ENCODE measurements at places on chromosomes 12 and 14.

GRCh38 chr12:43396671-43397070 is 155.3 kb downstream of the ADAMTS20 start:
- DNase-seq = no peak

DNA sequence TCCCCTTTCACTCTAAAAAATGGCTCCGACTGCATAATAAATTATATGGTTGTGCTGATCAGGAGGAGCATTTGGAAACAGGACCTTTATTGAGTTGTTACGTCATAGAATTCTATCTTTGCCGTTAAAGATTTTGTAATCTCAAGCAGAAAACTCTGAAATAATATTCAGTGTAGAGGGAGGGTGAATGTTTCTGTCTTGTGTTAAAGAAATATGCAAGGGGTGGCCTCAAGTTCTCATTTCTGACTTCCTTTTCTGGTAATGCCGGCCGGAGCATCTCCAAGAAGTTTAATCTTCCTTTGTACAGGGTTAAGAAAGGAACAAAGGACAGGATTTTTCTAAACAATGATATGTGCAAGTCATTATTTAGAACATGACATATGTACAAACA is 165.1 kb downstream of the SLC38A4 start:
- no peak for DNase-seq

DNA sequence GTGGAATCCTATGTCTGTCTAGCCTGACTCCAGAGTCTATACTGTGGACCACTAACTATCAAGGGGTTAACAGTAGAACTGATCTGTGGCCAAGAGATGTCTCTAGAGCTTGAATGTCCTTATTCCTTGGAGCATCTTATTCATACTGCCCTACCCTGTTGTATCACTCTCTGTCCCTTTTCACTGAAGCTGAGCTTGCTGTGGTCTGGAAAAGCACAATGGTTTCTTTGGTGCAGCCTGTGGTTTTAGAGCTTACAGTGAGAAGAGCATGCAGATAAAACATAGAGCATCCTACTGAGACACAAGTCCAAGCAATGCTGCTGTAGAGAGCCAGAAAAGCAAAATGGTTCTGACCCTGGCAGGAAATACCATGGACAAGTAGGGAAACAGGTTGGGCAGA is 367.0 kb upstream of the ATP2B1 start:
- DNase-seq = no peak

DNA sequence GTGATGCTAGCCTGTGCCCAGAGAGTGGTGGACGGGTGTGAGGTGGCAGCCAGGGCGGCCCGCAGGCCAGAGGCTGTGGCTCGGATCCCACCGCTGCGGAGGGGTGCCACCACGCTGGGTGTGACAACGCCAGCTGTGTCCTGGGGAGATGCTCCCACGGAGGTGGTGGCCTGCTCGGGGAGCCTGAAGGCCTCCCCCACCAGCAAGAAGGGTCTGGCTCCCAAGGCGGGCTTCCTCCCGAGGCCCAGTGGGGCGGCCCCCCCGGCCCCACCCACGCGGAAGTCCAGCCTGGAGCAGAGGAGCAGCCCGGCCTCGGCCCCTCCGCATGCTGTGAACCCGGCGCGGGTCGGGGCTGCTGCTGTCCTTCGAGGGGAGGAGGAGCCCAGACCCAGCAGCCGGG is 38.2 kb downstream of the KIF26A start:
- no peak for DNase-seq

- no peak for DNase-seq
Observed at GRCh38 chr12:32826807-32827412, 69.7 kb downstream of the PKP2 start.

GRCh38 chr14:33642080-33642479 is 308.8 kb downstream of the EGLN3 start:
- DNase-seq = no peak

- no peak for DNase-seq
Observed at GRCh38 chr12:93461503-93461902, 5.8 kb upstream of the MRPL42 start.

- DNase-seq = no peak
Observed at GRCh38 chr14:94747739-94748138, 22.2 kb downstream of the GSC start.

DNA sequence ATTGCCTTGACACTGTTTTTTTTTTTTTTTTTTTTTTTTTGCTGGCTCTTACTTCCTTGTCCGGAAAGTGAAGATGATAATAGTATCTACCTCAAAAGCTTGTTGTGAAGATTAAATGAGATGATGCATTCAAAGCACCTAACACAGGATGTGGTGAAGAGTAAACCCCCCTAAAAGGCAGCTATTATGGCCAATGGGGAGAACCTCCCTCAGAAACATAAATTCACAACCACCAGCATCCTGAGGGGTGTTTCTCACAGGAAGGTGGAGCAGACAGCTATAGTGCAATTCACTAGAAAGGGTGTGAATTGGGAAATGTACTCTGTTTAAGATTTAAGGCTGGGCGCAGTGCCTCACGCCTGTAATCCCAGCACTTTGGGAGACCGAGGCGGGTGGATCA is 85.4 kb upstream of the CRY1 start:
- no peak for DNase-seq

- DNase-seq = no peak
Observed at GRCh38 chr12:76240281-76240680, 107.9 kb downstream of the BBS10 start.

All from NCI-H187 treated with DMSO at 0.1 percent for 48 hours (cell line).